ENCODE measurements at places on chromosomes 1 and 21. TPM values are rescaled to one million over a fixed set of nuclear protein-coding genes. Genes with fewer than 3 reads are reported as not detected.

Gene LCE2C
- not detected for total RNA-seq

Gene IFNLR1
- 7.7 TPM for total RNA-seq

Gene LCE1C
- total RNA-seq: not detected

- no peak overlapping the region for H3K27ac ChIP-seq
- H3K4me3 ChIP-seq: no peak overlapping the region
- H3K27me3 ChIP-seq: no peaks in the 10 kb centered on the region
- H3K36me3 ChIP-seq: peaks cover 69% of the 10 kb centered on the region
- H3K4me1 ChIP-seq: no peaks in the 10 kb centered on the region
- no peak for DNase-seq
Measured at GRCh38 chr1:214670098-214670497, 67.1 kb downstream of the CENPF start.

DNA sequence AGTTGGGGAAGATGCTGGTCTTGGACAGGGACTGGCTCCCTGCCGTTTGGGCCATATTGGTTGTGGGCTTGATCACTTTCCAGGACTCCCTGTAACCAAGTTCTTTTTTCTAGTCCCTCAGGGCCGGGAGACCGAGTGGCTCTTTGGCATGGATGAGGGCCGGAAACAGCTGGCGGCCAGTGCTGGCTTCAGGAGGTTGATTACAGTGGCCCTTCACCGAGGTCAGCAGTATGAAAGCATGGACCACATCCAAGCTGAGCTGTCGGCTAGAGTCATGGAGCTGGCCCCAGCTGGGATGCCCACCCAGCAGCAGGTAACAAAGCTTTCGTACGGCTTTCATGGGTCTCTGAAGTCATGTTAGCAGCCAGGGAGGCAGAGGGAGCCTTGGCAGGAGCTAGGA is 4.3 kb downstream of the METTL13 start:
- peaks cover 69% of the 10 kb centered on the region for H3K36me3 ChIP-seq
- no peak for DNase-seq
- H3K4me3 ChIP-seq: no peak overlapping the region
- H3K27me3 ChIP-seq: no peaks in the 10 kb centered on the region
- peaks cover 12% of the 10 kb centered on the region for H3K4me1 ChIP-seq
- no peak overlapping the region for H3K27ac ChIP-seq

GRCh38 chr1:204507317-204508105 is 8.7 kb upstream of the MDM4 start:
- peak; percentile 76 for DNase-seq
- no peaks in the 10 kb centered on the region for H3K36me3 ChIP-seq
- peaks cover 11% of the 10 kb centered on the region for H3K4me1 ChIP-seq
- peak overlapping the region; percentile 96 for H3K4me3 ChIP-seq
- peak overlapping the region; percentile 98 for H3K27ac ChIP-seq

GRCh38 chr1:207823880-207824566 is 72.2 kb downstream of the CD46 start:
- H3K36me3 ChIP-seq: no peaks in the 10 kb centered on the region
- no peaks in the 10 kb centered on the region for H3K27me3 ChIP-seq
- peaks cover 22% of the 10 kb centered on the region for H3K4me1 ChIP-seq
- peak; percentile 32 for DNase-seq

GRCh38 chr1:206036663-206037455 is 13.2 kb upstream of the CTSE start:
- H3K4me3 ChIP-seq: no peak overlapping the region
- DNase-seq: no peak
- no peak overlapping the region for H3K27ac ChIP-seq
- no peaks in the 10 kb centered on the region for H3K36me3 ChIP-seq
- H3K4me1 ChIP-seq: peaks cover 24% of the 10 kb centered on the region
- H3K27me3 ChIP-seq: no peaks in the 10 kb centered on the region

DNA sequence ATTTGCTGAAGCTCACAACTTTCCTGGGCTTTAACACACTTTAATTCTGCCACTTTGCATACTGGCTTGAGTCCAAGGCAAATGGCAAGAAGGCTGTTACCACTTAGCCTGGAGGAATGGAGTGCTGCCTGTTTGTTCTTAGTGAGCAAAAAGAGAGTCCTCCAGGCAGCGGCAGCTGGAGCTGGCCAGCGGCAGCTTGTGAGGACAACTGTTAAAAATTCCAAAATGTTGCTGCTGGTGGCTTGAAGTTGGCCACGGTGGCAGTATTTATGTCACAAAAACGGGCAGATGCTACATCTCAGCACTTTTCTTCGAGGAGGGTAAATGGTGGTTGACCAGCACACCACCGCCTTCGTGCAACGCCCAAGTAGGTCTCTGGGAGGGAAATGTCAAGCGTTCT is 27.3 kb downstream of the STPG1 start:
- H3K4me1 ChIP-seq: peaks cover 2% of the 10 kb centered on the region
- peaks cover 2% of the 10 kb centered on the region for H3K36me3 ChIP-seq
- no peaks in the 10 kb centered on the region for H3K27me3 ChIP-seq

DNA sequence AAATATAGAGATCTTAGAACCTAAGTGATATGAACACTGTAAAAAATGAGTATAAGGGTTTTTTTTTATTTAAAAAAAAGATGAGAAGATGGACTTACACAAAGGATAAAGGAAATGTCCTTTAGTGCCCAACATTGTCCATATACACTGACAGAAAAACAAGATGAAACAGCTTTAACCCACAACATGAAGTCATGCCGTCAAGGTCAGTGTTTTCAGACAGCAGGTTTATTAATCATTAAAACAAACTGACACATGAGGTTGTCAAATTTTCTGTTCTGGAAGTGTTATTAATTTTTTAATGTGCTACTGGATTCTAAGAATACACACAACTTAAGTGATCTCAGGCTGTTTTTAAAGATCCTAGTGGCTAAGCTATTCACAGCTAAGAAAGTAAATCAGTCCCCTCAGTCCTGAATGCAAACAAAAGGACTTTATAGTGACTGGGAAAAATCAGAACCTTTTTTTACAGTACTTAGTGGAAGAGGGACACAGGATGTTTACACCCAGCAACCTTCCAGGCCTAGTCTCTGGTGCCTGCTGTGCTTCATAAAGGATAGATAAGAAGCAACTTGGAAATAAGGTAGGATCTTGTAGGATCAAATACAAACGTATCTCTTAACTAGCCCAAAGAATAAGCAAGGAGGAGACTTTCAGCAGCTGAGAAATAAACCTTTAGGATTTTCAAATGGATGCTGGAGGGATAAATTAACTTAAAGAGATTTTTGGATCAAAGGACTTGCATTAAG is 21.9 kb upstream of the PKN2 start:
- no peaks in the 10 kb centered on the region for H3K36me3 ChIP-seq
- no peaks in the 10 kb centered on the region for H3K27me3 ChIP-seq
- H3K27ac ChIP-seq: peak overlapping the region; percentile 80

DNA sequence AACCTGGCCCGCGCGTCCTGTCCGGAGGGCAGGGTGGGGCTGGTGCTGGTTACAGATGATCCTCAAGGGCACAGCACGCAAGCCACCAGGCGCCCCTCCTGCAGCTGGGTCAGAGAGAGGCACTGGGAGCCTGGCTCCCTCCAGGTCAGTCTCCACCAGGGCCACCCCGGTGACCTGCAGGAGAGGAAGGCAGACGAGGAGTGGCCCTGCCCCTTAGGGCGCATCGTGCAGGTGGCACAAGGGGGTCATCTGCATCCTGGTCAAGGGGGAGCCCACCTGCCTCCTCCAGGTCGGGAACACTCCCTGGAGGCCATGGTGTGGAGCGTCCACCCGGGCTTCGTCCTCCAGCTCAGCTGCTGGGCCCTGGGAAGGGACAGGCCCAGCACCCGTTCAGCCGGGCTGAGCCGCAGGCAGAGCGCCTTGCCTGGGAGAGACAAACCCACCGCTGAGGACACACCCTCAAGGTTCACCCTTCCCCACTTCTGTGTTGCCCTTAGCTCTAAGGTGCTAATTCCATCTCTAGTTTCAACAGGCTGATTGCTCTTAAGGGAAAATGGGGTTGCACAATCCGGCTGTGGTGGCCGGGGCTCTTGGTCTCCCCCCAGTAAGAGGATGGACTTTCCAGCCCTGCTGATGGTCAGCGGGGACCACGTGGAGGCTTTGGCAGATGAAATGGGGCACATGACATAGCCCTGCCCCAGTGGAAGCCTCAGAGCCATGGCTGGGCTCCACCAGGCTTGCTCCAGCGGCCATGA is 63.2 kb downstream of the SIK1 start:
- H3K36me3 ChIP-seq: no peaks in the 10 kb centered on the region
- H3K4me3 ChIP-seq: no peak overlapping the region
- peaks cover 14% of the 10 kb centered on the region for H3K4me1 ChIP-seq
- DNase-seq: no peak
- H3K27me3 ChIP-seq: no peaks in the 10 kb centered on the region

- DNase-seq: no peak
- no peak overlapping the region for H3K27ac ChIP-seq
- H3K4me1 ChIP-seq: no peaks in the 10 kb centered on the region
- H3K36me3 ChIP-seq: no peaks in the 10 kb centered on the region
Measured at GRCh38 chr1:84402060-84402459, 3.8 kb downstream of the DNASE2B start.

DNA sequence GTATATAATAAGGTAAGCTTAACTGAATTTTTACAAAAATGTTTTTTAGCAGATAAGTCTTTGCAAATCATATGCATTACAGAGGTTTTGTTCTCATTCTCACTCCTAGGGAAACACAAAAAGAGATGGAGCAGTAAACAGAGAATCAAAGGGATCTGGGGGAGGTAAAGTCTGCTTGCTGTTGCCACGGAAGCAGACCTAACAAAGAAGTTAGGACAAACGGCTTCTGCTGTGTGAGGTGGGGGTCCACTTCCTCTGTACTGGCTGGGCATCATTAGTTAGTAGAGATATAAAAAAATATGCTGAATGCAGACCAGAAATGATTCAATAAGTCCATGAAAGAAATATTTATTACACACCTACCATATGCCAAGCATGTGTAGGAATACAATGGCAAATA is 34.2 kb downstream of the GJA5 start:
- no peak overlapping the region for H3K27ac ChIP-seq
- H3K27me3 ChIP-seq: no peaks in the 10 kb centered on the region
- H3K36me3 ChIP-seq: no peaks in the 10 kb centered on the region

Measured in WTC11 (cell line).